ENCODE measurements at places on chromosomes 11 and 22.

- no peak for DNase-seq
Measured at GRCh38 chr22:28741200-28741784, 328 bp downstream of the CHEK2 start.

DNA sequence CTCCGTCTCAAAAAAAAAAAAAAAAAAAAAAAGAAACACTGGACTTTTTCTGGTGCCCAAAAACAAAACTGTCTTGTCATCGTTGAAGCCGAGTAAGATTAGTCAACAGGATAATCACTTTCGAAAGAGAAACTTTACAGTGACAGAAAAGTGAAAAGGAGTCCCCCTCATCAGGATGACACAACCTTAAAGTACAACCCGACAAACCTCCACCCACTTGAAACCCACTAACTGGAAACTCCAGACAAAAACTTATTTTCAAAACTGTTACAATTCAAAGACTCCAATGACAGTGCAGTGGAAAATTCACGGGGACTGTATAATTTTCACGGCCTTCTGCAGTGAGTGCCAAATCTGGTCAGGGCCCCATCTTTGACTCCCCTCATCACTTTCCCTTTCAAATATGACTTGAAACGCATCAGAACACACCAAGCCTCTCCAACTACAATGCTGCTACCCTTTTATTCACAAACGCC, 1.3 kb downstream of the DENND5A start:
- DNase-seq: no peak

GRCh38 chr22:48433647-48434046, 1394.0 kb downstream of the BRD1 start:
- DNase-seq: no peak

GRCh38 chr11:123364080-123364479, 66.0 kb upstream of the GRAMD1B start:
- no peak for DNase-seq

- no peak for DNase-seq
Measured at GRCh38 chr22:41364955-41365354, 16.8 kb upstream of the TEF start.

DNA sequence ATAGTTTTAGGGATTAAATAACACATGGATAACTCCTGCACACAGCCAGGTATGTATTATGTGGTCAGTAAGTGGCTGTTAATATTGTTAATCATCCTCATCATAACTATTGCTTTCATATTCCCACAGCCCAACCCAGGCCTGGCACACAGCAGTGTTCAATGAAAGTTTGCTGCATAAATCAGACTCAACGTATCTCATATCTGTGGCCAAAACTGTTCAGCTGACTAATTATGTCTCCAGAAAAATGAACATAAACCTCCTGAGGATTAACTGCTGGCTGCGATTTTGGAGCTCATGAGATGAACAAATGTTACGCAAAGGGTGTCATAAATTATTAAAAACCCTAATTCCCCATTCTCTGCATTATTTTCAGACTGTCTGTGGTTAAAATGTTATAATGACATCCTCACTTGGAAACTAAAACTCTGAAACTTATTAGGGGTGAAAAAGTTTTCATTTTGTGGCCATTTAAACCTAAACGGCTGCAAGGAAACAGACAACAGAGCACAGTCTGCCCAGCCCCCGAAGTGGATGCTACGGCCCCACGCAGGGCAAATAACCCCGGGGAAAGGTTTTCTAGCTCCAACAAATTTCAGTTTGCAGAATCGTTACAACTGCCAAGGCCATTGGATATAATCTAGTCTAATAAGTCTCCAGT, 17.3 kb downstream of the ABCC8 start:
- no peak for DNase-seq

DNA sequence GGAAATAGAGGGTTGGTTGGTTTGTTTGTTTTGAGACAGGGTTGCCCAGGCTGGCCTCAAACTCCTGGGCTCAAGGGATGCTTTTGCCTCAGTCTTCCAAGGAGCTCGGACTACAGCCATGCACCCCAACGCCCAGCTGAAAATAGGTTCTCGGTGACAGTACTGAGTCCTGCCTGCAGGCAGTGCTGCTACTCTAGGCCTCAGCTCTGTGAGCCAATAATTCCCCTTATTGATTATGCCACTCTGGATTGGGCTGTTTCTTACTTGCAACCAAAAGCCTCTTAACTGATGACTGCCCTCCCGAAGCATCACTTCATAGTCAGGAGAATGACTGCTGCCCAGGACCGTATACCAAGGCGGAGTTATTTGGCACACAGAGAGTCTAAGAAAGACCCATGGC, 1.2 kb upstream of the C11orf16 start:
- DNase-seq: no peak

- no peak for DNase-seq
Measured at GRCh38 chr11:3907590-3907989, 52.1 kb downstream of the STIM1 start.

GRCh38 chr11:36450110-36450572, 59.9 kb downstream of the TRAF6 start:
- DNase-seq: no peak

DNA sequence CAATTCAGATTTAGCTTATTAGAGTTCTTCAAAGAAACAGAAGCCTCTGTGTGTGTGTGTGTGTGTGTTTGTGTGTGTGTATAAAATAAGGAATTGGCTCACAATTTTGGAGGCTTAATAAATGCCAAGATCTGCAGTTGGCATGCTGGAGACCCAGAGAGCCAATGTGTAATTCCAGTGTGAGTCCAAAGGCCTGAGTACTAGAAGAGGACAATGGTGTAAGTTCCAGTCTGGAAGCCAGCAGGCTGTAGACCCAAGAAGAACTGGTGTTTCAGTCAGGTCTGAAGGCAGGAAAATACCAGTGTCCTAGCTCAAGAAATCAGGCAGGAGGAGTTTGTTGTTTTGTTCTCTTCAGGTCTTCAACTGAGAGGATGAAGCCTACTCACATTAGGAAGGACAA, 20.0 kb downstream of the TMEM135 start:
- no peak for DNase-seq

- no peak for DNase-seq
Measured at GRCh38 chr11:130725421-130726233, 190.7 kb downstream of the SNX19 start.

GRCh38 chr11:22688914-22689313, 22.5 kb downstream of the GAS2 start:
- DNase-seq: no peak

- no peak for DNase-seq
Measured at GRCh38 chr22:40757071-40757470, 62.1 kb downstream of the SLC25A17 start.

- no peak for DNase-seq
Measured at GRCh38 chr22:41762980-41763779, 37.3 kb upstream of the CCDC134 start.

DNA sequence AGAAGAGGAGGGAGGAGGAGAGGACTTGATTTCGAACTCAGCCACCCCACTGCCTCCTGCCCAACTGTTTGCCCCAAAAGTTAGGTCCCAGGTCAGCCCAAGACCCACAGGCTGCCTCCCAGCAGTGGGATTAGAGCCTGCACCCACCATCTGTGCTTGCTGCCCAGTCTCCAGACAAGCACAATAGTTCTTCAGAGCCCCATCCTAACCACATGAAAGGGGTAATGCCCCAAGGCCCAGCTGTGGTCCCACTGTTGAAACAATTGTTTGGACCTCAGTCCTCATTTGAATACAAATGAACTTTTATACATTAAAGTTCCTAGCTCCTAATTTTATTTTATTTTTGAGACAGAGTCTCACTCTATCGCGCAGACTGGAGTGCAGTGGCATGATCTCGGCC, 5.4 kb upstream of the VPS51 start:
- no peak for DNase-seq

DNA sequence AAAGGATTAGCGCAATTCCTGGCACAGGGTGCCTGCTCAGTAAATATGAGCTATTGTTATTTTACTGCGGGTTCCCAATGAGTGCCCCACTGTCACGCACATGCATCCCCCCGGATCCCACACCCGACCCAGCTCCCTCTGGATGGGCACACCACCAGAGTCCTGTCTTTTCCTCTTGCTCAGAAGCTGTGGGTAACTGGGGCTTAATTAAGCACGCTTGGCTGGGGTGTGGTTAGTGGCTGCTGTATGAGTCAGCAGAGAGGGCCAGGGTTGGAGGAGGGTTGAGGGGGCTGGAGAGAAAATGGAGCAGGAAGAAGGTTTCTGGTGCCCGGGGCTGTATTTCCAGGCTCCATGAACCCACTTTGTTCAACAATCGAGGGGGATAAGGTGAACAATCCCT, 30.3 kb upstream of the NECTIN1 start:
- no peak for DNase-seq

DNA sequence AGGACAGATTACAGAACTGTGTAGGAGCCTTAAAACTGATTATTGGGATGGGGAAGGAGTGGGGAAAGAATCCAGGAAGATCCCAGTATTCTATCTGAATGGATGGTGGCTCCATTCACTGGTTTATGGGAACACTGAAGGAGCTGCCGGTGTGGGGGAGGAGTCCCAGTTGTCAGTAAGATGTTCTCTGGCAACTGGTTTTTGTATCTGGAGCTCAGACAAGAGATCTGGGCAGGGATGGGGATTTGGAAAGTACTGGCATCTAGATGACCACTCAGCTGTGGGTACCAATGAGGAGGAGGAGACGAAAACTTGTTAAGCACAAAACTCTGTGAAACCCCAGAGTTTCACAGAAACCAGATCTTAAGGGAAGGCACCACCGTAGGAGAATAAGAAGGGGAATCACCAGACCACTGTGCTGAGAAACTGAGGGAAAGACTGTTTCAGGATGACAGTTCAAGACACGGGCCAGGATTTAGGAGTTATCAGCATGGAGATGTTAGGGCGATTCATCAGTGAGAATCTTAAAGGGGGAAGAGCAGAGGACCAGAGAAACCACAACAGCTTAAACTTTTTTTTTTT, 28.1 kb downstream of the LDLRAD3 start:
- no peak for DNase-seq

DNA sequence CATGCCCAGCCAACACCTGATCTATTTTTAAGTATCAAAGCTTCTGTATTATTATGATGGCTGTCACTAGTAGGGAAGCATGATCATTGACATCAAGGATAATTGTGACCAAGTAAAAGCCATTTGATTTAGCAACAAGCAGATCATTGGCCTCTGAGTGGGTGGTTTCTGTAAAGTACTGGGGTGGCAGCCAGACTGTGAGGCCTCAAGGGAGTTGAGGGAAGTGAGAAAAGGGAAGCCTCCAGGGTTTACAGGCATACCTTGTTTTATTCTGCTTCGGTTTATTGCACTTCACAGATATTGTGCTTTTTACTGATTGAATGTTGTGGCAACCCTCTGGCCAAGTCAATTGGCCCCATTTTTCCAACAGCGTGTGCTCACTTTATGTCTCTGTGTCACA, 60.1 kb downstream of the PRR5L start:
- DNase-seq: no peak
